ENCODE measurements at places on chromosomes 7 and 10.

DNA sequence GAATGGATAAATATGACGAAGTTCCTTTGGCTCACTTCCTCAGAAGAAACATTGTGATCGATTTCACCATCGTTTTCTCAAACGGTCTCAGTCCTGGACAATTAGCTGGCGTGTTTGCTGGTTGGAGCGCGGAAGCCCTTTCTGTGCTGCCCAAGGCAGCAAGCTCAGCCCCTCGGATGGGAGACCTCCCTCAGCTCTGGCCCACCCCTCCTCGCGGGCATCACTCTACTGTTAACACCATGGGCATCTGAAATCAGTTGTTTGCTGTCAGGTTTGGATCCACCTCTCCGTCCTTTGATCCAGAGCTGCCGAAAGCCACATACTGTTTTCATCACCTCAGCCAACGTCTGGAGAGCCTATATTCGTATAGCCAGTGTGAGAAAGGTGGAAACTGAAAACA is 68.2 kb downstream of the C10orf143 start:
- no peak for DNase-seq

- DNase-seq = no peak
Observed at GRCh38 chr10:69506487-69506833, 55.2 kb downstream of the TSPAN15 start.

DNA sequence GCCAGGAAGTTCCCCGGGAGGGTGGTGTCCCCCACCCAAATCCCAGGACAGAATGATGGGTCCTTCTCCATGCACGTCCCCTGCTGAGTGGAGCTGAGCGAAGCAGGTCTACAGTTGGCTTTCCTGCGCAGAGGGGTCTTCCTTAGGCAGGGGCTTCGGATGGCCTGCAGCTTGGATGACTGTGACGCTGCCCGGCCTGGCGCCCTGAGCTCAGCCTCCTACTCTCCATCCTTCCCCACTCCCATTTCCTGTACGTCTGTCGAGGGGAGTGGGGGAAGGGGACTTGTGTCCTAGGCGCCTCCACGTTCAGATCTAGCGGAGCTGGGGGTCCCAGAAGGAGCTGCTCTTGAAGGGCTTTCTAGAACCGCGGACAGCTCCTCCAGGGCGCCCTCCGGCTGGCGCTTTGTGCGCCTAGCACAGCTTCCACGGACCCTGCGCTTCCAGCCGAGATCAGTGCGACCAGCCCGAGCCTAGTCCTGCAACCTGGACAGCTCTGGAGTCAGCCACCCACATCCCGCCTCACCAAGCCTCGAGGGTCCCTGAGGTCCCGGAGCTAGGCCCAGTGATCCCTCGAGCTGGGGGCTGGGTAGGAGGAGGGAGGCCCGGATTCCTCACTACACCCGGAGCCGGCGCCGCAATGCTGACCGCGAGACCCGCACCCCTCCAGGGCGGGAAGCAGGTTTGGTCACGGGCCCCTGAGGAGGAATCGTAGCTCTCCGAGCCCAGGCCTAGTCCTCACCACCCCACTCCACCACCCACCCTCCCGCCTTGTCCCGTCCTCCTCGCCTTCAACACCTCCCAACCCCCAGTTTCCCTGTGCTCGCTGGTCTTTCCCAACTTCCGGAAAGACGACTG is 1.9 kb downstream of the GRID1 start:
- no peak for DNase-seq

GRCh38 chr7:1725199-1725690 is 55.2 kb downstream of the ELFN1 start:
- peak; percentile 33 for DNase-seq

- peak; percentile 76 for DNase-seq
Observed at GRCh38 chr7:84675633-84676034, 481.0 kb upstream of the SEMA3A start.

- DNase-seq = no peak
Observed at GRCh38 chr7:11252011-11252607, 278.4 kb downstream of the PHF14 start.

- DNase-seq = no peak
Observed at GRCh38 chr7:36475381-36475780, 85.7 kb downstream of the ANLN start.

- no peak for DNase-seq
Observed at GRCh38 chr10:104437226-104437625, 83.6 kb downstream of the CFAP58 start.

GRCh38 chr10:57806675-57807074 is 461.0 kb downstream of the IPMK start:
- no peak for DNase-seq

DNA sequence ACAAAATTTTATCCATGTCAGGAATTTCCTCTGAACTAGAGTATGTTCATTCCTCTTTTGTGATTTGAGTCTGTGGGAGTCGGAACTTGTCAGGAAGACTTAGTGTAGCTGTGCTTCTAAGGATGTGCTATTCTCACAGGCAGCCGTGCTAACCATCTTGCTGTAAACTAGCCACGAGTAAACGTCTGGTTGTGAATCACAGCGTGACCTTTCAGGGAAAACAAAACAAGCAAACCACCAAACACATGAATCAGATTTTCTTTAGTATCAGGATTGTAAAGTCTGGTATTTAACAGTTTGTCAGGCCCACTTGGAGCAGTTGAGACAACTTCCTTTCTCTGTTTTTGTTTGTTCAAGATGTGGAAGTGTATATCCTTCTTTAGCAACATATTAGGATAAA is 32.0 kb downstream of the AUTS2 start:
- DNase-seq = no peak

DNA sequence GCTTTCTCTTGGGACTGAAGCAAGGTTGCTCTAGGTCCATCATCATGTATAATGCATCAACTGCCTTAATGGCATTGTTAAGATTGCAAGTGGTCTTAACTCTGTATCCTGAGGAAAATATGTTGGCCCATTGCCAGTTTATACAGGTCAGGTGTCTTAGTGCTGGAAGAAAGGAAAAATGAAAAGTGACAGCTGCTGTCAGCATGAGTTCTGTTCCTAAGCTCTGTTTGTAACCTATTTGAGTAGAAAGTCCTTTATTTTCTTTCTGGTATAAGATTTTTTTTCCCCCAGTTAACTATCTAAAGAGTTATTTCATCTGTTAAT is 127.2 kb downstream of the SRI start:
- no peak for DNase-seq

Data from RWPE1 (cell line).